ENCODE measurements at places on chromosomes 3 and 15.

DNA sequence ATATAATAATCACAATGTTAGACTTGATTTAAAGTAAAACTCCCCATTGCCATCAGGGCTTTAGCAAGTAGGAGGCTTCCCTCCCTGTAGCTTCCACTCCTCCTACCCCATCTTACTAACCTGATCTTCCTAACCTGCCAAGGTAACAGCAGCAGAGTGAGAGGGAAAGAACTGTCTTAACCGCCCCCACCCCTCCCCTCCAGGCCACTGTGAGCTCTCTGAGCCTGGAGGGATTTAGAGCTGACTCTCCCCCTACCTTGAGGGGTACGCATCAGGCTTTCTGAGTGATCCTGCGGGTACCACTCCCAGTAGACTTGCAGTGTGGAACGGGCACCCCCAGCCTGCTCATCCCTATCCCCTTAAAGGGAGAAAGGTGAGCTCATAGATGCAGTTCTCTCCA lies 11.4 kb upstream of the PRSS50 start:
- no peak for DNase-seq

DNA sequence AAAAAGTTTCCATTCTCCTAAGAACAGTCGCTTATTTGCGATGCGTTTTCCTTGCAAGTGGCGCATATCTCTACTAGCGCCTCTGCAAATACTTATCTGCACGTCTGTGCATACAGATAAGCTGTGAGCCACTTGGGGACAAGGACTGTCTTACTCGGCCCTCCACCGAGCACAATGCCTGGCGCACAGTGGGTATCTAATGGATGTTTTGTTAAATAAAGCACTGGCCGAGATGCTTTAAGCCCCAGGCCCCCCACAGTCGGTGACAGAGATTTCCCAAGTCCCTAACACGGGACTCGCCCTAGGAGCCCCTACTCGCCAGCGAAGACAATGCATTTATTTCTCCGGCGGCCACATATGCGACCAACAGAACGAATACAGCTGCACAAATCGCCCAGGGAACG lies 503 bp downstream of the HLTF start:
- no peak for DNase-seq

- no peak for DNase-seq
Observed at GRCh38 chr3:66297260-66297873, 76.6 kb downstream of the SLC25A26 start.

DNA sequence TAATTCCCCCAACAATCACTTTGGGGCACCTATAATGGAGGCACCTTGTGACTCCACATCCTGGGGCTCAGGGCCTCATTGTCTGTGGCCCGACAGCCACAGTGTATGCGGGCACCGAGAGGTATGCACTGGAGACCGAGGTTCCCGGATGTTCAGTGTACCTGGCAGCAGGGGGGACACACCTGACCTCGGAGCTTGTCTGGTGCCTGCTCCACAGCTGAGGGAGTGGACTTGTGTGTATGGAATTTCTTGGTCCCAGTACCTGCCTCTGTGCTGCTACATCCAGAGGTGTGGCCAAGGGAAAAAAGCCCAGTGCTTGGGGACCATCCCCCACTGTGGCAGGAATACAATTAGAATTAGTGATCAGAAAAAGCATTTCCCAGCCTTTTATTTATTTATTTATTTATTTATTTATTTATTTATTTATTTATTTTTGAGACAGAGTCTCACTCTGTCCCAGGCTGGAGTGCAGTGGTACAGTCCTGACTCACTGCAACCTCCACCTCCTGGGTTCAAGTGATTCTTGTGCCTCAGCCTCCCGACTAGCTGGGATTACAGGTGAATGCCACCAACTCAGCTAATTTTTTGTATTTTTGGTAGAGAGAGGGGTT lies 8.8 kb upstream of the AEN start:
- DNase-seq, result no peak

DNA sequence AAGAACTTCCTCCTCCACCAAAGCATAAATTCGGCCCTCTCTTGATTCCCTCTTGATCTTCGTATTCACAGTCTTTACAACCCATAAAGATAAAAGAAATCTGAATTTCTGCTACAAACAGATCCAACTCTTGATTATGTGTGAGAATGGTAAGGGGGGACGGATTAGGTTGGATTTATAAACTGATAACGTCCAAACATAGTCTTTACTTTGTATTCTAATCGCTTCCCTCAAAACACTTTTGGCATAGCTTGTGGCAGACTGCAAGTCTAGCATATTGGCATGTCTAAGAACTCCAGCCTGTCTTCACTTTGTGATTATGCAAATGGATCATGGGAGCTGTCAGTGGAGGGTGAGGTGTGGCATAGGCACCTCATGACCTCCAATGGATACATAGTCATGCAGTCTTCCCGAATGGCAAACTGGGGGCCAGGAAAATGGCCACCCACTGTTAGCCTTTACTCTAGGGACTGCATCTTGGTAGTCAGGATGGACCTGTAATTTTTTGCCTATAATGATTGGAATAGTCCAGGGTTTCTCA lies 24.3 kb upstream of the GPR171 start:
- no peak for DNase-seq

- no peak for DNase-seq
Observed at GRCh38 chr3:23758253-23758838, 47.4 kb upstream of the UBE2E1 start.

All from nephron progenitor cell (in vitro differentiated cells).